ENCODE measurements at places on chromosomes 16 and 17. TPM values are rescaled to one million over a fixed set of nuclear protein-coding genes. Genes with fewer than 3 reads are reported as not detected.

- no peak for DNase-seq
These were observed 206.4 kb downstream of the HS3ST3A1 start for GRCh38 chr17:13395346-13395745.

- no peak for DNase-seq
These were observed 135.7 kb downstream of the ABCA8 start for GRCh38 chr17:68819465-68819864.

- DNase-seq, result no peak
These were observed 24.9 kb downstream of the SBK1 start for GRCh38 chr16:28317040-28317880.

- DNase-seq, result no peak
These were observed 24.5 kb downstream of the RCVRN start for GRCh38 chr17:9880582-9880999.

- DNase-seq, result no peak
These were observed 15.9 kb upstream of the SLC12A3 start for GRCh38 chr16:56848955-56849689.

Gene KRT27
- not detected for total RNA-seq

Gene KRT20
- not detected for total RNA-seq

Gene GRB2
- 125 TPM for total RNA-seq

Gene OR3A3
- total RNA-seq, result not detected

Gene KRTAP1-3
- total RNA-seq, result not detected
